ENCODE measurements at places on chromosomes 7 and 10. TPM values are rescaled to one million over a fixed set of nuclear protein-coding genes. Genes with fewer than 3 reads are reported as not detected.

Gene CABCOCO1
- not detected for total RNA-seq

- DNase-seq, result no peak
These were observed 303.9 kb upstream of the NRP1 start for GRCh38 chr10:33638374-33638773.

DNA sequence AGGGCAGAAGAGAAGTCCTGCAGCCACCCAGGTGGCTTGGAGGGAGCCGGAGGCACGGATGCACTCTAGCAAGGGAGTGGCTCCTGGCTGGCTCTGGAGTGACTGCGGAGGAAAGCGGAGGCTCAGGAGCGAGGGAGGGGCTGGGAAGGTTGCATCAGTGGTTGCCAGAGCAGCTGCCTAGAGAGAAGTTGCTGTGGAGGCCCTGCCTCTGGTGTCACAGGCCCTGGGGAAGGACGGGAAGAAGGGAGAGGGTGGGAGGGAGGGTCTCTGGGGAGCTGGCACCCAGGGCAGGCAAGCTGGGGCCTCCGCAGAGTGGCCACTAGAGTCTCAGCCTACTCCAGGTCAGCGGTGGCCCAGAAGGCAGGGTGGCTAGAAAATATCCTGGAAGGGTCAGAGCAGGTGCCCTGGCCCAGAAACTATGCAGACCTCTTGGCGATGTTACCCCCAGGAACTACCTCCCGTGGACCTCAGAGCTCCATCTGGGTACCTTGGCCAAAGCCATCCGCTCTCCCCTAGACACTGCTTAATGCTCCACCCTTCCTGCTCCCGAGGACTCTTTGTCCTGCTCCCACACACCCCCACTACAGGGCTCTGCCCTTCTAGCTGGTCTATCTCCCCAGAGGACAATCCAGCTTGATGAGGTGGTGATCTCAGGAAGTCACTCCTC is 164.3 kb downstream of the NRF1 start:
- DNase-seq, result no peak

DNA sequence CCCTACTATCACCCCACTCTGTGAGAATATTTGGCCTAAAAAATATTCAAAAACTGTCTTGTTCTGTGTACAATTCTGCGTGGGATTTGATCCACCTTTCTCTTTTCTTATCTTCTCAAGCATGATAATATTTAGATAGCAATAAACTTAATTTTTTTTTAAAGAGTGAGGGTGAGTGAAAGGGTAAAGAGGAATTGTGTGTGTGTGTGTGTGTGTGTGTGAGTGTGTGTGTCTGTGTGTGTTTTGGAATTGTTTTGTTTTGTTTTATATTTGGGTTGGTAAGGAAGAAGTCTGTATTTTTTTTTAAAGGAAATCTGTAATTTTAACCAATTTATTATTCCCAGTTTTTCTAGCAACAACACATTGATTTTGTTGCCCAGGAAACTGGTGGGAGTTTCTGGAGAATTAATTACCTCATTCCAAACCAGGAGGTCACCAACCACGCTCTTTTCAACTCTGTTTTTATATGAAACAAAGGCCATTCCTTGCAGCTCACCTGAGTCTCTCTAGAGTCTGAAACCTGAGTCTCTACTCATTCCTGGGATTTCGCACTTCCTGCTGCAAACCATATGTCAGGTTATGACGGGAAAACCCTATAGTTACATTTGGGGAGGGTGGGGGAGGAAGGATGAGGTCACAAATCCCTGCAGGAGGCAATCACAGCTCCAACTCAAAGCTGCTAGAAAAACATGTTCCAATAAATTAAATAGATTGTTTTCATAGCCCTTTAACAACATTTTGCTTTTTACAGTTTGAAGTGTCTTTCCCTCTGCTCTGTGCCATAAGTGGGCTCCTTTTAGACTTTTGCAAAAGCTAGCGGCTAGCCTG is 38.1 kb upstream of the XPNPEP1 start:
- DNase-seq, result peak; percentile 34

DNA sequence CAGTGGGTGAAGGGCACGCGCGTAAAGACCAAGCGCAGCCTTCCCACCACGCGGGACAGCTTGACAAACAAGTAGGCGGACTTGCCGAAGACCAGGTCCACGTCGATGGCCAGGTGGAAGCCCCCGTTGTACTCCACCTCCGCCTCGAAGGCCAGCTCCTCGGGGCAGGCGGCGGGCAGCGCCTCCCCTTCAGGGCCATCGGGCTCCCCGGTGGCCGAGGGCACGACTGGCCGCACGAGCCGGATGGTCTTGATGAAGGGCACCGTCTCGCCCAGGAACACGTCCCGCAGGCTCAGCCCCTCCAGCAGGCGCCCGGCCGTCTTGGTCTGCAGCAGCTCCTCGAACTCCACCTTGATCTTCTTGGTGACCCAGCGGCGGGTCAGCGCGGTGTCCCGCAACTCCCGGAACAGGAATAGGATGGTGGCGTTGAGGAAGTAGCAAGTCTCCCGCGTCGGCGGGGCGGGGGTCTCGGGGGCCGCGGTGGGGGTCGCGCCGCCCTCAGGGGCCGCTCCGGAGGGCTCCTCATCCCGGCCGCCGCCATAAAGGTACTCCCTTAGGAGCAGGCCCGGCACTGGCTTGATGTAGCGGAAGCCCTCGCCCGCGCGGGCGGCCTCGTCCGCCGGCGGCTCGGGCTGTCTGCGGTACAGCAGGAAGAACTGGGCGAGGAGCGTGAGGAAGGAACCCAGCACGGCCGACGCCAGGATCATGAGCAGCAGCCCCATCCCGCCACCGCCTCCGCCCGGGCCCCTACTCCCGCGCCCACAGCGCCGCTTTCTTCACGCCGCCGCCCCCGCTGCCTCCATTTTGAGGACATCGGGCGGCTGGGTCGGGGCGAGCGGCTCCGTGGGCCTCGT is 507 bp downstream of the PDZD8 start:
- no peak for DNase-seq

DNA sequence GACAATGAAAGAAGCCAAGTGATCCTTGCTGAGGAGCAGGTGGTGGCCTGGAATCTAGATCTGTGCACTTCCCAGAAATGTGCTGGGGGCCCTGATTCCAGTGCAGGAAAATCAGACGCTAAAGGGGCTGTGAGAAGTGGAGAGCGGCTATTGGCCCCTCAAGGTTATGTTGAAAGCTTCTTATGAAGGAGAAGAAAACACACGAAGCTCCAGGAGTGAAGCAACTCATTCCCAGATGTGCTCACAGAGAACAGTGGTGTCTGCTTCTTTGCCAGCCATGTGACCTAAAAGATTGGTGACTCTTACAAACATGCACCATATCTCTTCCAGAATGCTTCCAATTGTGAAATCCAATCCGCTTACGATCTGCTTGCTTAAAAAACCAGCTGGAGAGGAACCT is 679.3 kb upstream of the IGFBP3 start:
- DNase-seq, result no peak
